Testis (tissue), 5 donors: ENCODE measurements at places on chromosomes 12 and 14. TPM values are rescaled to one million over a fixed set of nuclear protein-coding genes. Genes with fewer than 3 reads are reported as not detected.

Gene TRPV4
- polyA plus RNA-seq = 2.2 TPM

Gene ERC1
- 25.8 TPM for polyA plus RNA-seq

Gene VRTN
- 3.5 TPM for polyA plus RNA-seq

Gene TGFB3
- 18.0 TPM for polyA plus RNA-seq

Gene TUBA1A
- 282 TPM for polyA plus RNA-seq
